Right renal pelvis (tissue), 4 donors: ENCODE measurements at places on chromosomes 11 and 22. TPM values are rescaled to one million over a fixed set of nuclear protein-coding genes. Genes with fewer than 3 reads are reported as not detected.
A peak's percentile ranks its signal among the peaks of the same experiment; 100 is the strongest.

TMEM109 gene
- 104 TPM for polyA plus RNA-seq

GRCh38 chr22:47174671-47175112, 412.2 kb downstream of the TBC1D22A start:
- no peak for DNase-seq

- DNase-seq = no peak
Measured at GRCh38 chr11:85619499-85619898, 7.6 kb downstream of the DLG2 start.

GRCh38 chr11:134555510-134555909, 143.5 kb upstream of the B3GAT1 start:
- no peak for DNase-seq

DNA sequence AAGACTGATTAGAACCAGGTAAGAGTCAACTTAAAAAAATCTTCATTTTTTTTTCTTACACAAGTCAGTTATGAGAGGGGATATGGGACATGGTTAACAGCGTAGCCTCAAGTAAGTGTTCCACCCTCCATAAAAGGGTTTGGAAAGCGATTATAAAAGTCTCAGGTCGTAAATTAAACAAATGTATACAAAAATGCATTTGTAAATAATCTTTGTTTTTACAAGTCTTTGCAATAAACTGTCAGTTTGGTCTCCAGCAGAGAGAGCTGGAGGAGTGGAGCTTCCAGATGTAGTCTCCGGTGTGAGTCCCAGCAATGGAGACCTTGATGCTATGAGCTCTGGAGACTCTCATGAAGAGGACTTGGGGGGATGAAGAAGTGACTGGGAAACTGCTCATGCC, 99.8 kb upstream of the TP53AIP1 start:
- DNase-seq = no peak

DNA sequence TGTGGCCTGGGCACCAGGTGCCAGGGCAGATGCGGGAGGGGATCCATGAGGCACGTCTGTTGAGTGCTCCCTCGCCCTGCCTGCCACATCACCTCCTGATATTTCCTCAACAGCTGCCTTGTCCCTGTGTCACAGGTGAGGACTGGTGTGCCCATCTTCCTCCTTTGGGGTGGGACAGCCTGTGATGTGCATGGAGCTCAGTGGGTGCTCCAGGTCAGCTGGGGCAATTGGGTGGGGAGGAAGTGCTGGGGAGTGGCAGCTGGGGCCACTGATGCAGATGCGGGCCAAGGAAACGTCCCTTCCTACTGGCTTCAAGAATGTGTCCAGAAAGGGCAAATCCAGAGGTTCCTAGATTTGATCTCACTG, 83.6 kb downstream of the MORC2 start:
- DNase-seq = no peak

OR52E4 gene
- not detected for polyA plus RNA-seq

DNA sequence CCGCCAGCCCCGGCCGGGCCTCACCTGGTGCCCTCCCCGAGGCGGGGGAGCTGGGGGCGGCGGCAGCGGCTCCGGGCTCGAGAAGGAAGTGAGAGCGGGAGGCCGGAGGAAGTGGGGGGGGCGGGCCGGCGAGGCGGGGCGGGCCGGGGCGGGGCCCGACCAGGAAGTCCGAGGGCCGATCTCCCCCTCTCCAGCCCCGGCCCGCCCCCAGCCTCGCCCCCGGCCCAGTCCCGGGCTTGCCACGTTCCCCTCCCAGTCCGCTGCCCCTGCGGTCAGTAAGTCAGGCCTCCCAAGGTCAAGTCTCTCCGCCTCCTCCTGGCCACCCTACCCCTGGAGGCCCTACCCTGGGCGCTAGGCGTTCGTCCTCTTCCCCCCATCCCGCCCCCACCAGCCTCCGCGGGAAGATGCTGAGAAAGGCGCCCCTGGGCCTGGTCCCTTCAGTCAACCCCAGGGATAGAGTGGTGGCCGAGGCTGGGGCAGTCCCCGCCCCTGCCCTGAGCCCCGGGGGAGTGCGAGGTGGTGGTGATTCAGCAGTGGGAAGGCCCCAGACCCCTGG, at the start of gene RHOG:
RHOG (minus strand) TSS at position 90 of the 556 bp plus-strand sequence. CDS start 12,821 bp downstream, outside the sequence.
- peak; percentile 46 for DNase-seq

DNA sequence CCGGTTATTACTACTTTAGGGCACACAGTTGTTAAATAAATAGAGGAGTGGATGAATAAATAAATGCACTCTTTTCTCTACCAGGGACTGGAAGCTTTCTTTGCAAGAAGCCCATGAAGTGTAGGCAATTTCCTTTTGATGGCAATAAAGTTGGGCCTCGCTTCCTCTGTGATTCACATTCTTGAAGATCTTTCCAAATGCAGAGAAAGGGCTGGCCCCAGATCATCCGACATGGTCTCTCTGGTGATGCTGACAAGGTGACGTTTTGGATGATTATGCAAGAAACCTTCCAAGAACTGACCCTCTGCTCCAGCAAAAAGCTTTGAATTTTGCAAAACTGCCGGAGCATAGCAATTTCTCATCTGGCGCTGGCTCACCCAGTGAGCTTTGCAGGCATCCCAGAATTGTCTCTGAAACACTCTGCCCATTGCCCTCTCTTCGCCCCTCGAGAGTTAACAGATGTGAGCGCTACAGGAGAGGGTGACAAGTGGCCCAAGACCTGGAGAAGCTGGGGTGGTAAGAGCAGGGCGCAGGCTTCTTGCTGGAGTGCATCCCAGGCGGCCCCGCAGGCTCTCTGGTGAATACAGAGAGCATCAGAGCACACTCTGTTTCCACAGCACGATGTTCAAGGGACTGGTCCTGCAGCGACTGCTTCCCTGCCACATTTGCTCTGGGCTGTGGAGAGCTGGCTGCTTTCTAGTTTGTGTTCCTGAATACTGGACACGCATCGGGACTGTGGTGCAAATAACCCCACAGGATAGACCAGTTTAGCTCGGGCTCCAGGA, 11.5 kb upstream of the IFT27 start:
- no peak for DNase-seq

TFIP11 gene
- polyA plus RNA-seq = 39.9 TPM

DNA sequence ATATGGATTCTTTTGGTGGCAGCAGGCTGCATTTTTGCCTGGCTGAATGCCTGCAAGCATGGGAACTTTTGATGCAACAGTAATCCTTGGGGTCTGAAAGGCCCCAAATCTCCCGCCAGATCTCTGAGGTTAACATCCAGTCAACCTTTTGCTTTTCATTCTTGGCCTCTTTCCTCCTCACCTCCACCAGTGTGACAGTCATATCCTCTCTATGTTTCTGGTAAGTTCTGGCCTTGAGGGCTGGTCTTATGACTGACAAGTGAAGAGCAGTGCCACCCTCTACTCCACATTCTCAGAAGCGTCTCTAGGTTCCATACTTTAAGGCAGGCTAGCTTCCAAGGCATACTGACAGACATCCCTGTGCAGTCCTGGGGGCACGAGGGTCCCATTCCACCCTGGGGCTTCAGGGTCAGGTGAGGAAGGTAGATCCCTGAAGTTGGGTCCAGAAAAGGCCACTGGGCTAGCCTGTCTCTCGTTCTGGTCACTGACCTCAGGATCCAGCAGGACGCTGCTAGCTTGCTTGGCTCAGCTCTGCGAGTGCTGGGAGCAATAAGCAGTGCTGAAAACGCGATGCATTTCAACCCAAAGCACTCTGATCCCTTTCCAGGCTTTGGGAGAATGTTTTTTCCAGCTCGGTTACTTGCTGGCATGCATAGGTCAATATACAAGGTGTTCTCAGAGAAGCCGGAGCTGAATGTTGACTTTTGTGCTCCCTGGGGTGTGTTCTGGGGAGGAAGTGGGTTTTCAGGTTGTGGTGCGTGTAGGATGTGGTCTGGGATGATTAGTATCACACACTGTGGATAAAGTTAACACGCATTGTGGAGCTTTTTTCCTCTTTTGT, 75.2 kb downstream of the PTPRJ start:
- DNase-seq = peak; percentile 60

DNA sequence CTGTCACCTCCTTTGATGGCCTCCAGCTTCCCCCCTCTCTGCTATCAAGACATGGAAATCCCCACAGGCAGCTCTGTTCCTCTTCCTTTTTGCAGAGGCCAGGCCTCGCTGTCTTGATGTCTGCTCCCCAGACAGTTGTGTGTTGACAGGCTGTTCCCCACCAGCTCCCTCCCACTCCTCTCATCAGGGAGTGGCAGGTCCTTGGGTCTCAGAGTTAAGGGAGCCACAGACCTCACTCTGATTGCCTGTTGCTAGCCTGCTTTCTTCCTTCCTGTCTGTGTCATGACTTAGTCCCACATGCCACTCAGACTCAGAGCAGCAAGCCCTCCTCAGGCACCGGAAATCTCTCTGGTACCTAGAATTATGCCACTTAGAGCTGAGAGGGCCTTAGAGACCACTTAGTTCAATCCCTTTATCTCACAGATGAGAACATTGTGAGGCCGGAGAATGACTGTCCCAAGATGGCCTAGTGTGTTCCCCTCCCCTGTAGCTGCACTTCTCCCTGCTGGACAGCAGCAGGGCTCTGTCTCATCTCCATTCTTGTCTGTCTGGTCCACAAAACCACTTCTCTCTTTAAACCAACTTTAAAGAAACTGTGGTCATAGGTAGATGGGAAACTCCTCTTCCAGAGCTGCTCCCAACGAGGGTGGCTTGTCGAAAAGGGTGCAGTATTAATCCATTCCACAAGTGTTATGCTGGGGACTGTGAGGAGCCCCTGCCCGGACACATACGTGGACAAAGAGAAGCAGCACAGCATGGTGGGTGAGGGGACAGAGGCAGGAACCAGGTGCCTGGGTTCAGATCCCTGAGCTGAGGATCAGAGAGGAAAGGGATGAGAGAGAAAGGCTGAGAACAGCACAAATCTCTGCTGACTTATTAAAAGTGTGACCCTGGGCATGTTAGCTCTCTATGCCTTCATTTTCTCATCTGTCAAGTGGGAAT, 4.2 kb downstream of the AMPD3 start:
- DNase-seq = no peak

DNA sequence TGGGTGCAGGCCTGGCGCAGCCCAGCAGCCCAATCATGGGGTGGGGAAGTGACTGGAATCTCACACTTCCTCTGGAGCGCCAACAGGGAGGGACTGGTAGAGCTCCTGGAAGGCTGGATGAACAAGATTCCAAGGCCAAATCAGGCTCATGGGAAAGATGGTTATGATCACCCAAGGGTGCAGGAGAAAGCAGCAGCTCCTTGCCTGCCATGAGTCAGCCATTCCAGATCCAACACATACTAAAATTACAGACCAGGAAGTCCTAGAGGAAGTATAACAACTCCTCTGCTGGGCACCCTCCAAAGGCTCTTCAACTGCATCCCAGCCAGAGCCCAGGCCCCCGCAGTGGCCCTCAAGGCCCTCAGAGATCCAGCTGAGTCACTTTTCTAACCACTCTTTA, 427.3 kb downstream of the TENM4 start:
- no peak for DNase-seq

DNA sequence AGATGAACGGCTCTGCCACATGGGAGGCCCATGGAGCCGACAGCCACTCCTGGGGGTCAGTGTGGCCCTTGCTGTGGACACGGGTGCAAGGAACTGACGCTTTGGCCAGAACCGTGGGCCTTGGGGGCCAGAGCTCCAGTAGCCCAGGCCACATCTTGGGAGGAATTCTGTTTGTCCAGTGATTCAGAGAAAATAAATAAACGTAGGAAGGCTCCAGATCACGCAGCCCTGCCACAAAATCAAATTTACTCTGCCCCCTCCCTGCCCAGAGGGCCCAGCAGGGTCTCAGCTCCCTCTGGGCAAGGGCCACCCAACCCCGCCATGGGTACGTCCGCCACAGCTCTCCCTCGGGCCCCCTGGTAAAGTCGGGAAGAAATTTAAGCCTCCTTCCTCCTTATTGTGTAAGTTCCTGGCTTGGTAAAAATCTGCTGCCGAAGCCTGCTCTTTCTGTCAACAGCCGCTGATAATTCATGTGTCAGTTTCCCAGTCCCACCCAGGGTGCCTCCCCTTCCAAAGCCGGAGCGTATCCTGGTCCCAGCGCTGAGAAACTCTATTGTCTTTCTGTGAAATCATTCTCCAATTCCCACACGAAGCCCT, 6.9 kb upstream of the MUC5AC start:
- DNase-seq = no peak

DNA sequence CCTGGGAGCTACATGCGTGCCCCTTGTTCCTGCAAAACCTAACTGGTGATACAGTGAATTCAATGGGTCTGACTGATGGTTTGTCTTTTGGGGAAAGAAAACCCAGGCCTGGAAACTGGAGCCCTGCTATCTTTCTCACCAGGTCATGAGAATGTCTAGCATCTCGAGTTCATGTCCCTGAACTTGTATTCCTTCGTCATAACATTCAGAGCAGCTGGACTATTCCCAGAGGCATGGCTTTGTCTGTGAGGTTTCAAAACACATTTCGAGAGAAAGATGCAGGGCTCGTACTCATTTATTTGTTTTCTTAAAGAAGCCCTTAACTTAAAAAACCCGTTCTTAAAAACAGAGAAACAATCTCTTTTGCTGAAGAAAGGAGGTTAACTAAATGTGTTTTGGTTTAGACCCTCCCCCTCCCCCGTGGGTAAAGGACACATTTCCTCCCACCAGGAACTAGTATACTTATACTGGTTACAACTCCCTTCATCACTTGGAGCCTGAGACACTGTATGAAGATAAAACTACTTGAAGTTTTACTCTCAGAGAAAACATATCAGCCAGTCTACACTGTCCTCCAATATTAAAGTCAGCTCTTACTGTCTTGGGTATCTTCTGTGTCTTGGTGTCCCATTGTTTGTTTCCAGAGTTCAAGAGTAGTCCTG, 43.2 kb downstream of the ME3 start:
- DNase-seq = no peak

BRSK2 gene
- polyA plus RNA-seq = 0.30 TPM

GRCh38 chr11:116715383-116715782, 57.4 kb downstream of the BUD13 start:
- no peak for DNase-seq

GRCh38 chr11:43944761-43945311, 2.4 kb downstream of the C11orf96 start:
- DNase-seq = no peak

RFPL1 gene
- polyA plus RNA-seq = 1.2 TPM

DNA sequence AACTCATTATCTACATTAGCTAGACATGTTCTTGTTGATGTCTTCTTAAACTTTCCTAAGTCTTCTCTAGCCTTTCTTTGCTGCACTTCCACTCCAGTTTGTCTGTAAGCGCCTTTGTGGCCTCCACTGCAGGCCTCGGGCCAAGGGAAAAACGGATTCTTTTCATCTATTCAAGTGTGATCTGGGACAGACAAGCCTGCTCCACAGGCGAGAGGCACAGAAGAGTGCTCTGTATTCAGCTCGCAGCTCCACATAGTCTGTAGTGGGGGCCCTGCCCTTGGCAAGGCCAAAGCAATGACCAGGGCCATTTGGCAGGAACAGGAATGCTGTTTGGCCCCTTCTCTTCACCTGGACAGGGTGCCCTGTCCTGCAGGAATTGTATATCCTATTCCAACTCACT, 84.1 kb upstream of the BARX2 start:
- DNase-seq = no peak

CCND1 gene
- polyA plus RNA-seq = 144 TPM

GRCh38 chr11:20671856-20672546, 2.6 kb downstream of the NELL1 start:
- no peak for DNase-seq

ASRGL1 gene
- polyA plus RNA-seq = 65.9 TPM

HSCB gene
- 25.1 TPM for polyA plus RNA-seq

- DNase-seq = no peak
Measured at GRCh38 chr11:87260811-87261210, 223.1 kb downstream of the TMEM135 start.

GRCh38 chr11:87141980-87142514, 104.3 kb downstream of the TMEM135 start:
- DNase-seq = no peak

GPHA2 gene
- 1.7 TPM for polyA plus RNA-seq

- no peak for DNase-seq
Measured at GRCh38 chr11:67280788-67281551, 8.1 kb upstream of the ANKRD13D start.

ABCG4 gene
- polyA plus RNA-seq = 0.81 TPM

GRCh38 chr22:44045145-44045544, 21.0 kb downstream of the PARVB start:
- DNase-seq = no peak
